ENCODE measurements at places on chromosomes 5 and 9. TPM values are rescaled to one million over a fixed set of nuclear protein-coding genes. Genes with fewer than 3 reads are reported as not detected.

DNA sequence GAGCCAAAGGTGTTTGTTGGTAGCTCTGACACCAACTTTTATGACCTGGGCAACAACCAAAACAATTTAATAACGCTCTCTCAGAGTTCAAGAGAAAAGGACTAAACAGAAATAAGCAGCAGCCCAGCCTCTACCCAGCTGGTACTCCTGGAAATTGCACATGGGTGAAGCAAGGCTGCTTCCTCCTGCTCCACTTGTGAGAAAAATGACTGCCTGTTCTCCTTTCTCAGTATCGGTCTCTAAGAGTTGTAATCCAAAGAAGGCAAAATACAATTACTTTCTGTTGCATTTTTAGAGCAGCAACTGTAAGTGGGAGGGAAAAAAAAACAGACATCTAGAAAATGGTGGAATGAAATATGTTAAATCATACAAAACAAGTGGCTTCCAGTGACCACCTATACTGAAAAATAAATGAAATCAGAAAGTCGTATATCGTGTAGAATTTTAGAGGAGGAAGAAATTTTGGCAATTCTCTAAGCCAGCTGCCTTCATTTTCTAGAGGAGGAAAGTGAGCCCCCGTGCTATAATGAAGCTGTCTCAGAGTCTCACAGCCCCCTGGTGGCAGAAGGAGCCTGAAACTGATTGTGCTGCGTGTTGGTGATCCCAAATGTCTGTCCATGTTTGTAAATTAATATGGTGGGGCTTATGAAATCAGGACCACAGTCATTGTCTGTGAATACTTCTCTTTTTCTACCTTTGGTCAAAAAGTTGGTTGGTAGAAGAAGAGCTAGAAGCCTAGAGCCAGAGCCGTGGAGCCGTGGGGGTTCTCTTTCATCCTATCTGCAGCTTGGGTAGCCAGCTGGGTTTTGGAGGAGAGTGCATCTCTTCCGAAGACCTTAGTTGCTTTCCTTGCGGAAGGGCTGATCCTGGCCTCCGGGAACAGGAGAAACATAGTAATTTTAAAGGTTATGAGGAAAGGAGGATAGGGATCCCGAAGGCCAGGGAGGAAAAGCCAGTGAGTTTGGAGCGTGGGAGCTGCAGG lies 139.9 kb downstream of the PIP5K1B start:
- no peaks in the 10 kb centered on the region for H3K27me3 ChIP-seq
- no peak for DNase-seq
- no peak overlapping the region for H3K4me3 ChIP-seq
- H3K36me3 ChIP-seq, result peaks cover 5% of the 10 kb centered on the region

The GPR21 gene
- total RNA-seq, result 0.88 TPM

GRCh38 chr9:76153902-76154629 lies 240.2 kb downstream of the RFK start:
- H3K27me3 ChIP-seq, result no peaks in the 10 kb centered on the region
- peaks cover 2% of the 10 kb centered on the region for H3K36me3 ChIP-seq
- H3K4me3 ChIP-seq, result no peak overlapping the region
- no peak for DNase-seq
- H3K4me1 ChIP-seq, result no peaks in the 10 kb centered on the region

GRCh38 chr5:124007675-124008398 lies 495.9 kb downstream of the CSNK1G3 start:
- no peak overlapping the region for H3K4me3 ChIP-seq
- H3K27ac ChIP-seq, result no peak overlapping the region
- no peaks in the 10 kb centered on the region for H3K36me3 ChIP-seq
- no peaks in the 10 kb centered on the region for H3K27me3 ChIP-seq
- DNase-seq, result no peak

- H3K4me3 ChIP-seq, result no peak overlapping the region
- no peaks in the 10 kb centered on the region for H3K4me1 ChIP-seq
- no peak overlapping the region for H3K27ac ChIP-seq
- DNase-seq, result no peak
- H3K27me3 ChIP-seq, result no peaks in the 10 kb centered on the region
Measured at GRCh38 chr5:140010798-140011197, 32.3 kb downstream of the NRG2 start.

The PDE8B gene
- total RNA-seq, result 0.07 TPM

DNA sequence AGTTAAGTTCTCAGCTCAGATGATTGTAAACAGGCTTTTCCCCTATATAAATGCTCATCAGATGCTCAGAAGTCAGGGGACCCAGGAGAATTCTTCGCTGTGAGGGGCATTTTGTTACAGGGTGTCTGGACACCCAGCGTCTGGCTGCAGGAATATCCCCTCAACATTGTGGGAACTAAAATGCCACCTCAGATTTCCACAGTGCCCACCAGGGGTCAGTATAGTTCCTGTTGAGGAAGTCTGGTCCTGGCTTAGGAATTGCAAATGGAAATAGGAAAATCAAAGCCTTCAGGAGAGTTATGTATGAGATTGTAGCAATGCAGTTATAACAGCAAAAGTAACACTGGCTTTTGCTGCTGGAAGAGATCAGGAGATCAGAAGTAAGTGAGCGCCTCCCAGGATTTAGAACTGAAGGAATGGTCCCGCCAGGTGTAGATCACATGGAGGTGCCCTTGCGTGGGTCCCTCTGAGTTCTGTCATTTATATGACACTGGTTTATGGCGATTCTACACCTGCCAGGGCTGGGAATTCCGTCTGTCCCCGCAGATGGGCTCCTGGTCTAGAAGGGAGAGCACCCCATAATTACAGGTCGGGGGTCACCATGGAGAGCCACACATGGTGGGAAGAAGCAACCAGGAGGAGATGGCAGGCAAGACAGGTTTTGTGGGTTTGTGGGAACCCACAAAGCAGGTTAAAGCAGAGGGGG lies 47.1 kb upstream of the CTSL start:
- DNase-seq, result no peak
- no peaks in the 10 kb centered on the region for H3K36me3 ChIP-seq

DNA sequence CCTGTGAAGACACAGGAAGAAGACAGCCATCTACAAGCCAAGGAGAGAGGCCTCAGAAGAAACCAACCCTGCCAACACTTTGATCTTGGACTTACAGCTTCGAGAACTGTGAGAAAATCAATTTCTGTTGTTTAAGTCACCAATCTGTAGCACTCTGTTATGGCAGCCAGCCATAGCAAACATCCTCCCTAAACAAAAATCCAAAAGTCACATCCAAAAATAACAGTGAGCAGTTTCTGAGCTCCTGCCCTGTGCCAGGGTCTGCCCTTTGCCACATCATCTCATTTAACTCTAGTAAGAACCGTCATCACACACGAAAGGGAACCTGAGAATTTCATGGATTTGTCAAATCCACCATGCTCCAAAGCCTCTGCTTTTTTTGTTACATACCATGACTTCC lies 118.8 kb downstream of the TRIM36 start:
- H3K4me3 ChIP-seq, result no peak overlapping the region
- no peak for DNase-seq
- H3K27ac ChIP-seq, result no peak overlapping the region
- no peaks in the 10 kb centered on the region for H3K27me3 ChIP-seq
- H3K36me3 ChIP-seq, result no peaks in the 10 kb centered on the region

The HTR4 gene
- total RNA-seq, result not detected

GRCh38 chr5:173704615-173705511 lies 88.4 kb upstream of the BOD1 start:
- no peaks in the 10 kb centered on the region for H3K27me3 ChIP-seq
- H3K27ac ChIP-seq, result no peak overlapping the region
- no peak overlapping the region for H3K4me3 ChIP-seq
- DNase-seq, result no peak

The CD14 gene
- 0.62 TPM for total RNA-seq

DNA sequence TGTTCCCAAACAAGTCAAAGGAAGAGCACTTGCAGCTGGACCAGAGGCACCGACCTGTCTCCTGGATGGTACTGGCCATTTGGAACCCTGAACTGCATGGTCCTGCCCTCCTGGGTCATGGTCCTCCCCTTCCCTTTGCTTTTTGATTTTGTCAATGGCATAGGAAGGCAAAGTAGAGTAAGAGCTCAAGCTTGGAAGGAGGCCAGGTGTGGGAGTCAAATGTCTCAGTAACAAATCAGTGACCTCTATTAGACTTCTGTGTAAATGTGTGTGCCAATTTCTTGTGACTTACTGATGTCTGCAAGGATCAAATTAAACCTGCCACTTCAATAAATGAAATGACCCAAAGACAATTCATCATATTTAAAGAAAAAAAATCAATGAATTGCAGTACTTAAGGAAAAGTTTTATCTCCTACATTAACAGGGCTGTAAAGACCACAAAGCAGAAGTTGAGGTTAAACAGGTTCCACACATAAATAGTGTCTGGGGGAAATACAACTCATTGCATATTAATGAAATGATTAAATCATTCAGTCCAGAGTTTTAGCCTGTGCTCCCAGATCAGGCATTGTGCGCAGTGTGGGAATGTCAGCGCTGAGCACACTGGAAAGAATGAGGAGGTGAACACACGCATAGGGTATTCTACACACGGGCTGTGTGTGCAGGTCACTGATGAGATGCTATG lies 32.7 kb downstream of the OSMR start:
- H3K4me3 ChIP-seq, result no peak overlapping the region
- no peaks in the 10 kb centered on the region for H3K4me1 ChIP-seq
- peaks cover 3% of the 10 kb centered on the region for H3K27me3 ChIP-seq
- DNase-seq, result no peak

The TAS2R1 gene
- not detected for total RNA-seq

The ZNF300 gene
- 0.56 TPM for total RNA-seq

The SVEP1 gene
- total RNA-seq, result not detected

GRCh38 chr9:95778957-95779356 lies 96.5 kb upstream of the ERCC6L2 start:
- no peak for DNase-seq
- H3K36me3 ChIP-seq, result peaks cover 2% of the 10 kb centered on the region
- H3K4me3 ChIP-seq, result no peak overlapping the region
- no peaks in the 10 kb centered on the region for H3K4me1 ChIP-seq
- H3K27me3 ChIP-seq, result peaks cover 29% of the 10 kb centered on the region
- H3K27ac ChIP-seq, result no peak overlapping the region

The IFNA13 gene
- total RNA-seq, result not detected

GRCh38 chr5:73433982-73434342 lies 14.6 kb downstream of the FOXD1 start:
- H3K27ac ChIP-seq, result no peak overlapping the region
- no peak overlapping the region for H3K4me3 ChIP-seq
- peaks cover 6% of the 10 kb centered on the region for H3K4me1 ChIP-seq
- DNase-seq, result no peak
- H3K27me3 ChIP-seq, result peaks cover 70% of the 10 kb centered on the region
